ENCODE measurements at places on chromosomes 6 and 20. TPM values are rescaled to one million over a fixed set of nuclear protein-coding genes. Genes with fewer than 3 reads are reported as not detected.

The PLA2G7 gene
- not detected for total RNA-seq

The SLC17A3 gene
- total RNA-seq, result not detected

The BPIFA1 gene
- not detected for total RNA-seq

The IYD gene
- total RNA-seq, result not detected

The OXT gene
- total RNA-seq, result not detected

The FAM83D gene
- 19.0 TPM for total RNA-seq

The PRR18 gene
- total RNA-seq, result not detected

DNA sequence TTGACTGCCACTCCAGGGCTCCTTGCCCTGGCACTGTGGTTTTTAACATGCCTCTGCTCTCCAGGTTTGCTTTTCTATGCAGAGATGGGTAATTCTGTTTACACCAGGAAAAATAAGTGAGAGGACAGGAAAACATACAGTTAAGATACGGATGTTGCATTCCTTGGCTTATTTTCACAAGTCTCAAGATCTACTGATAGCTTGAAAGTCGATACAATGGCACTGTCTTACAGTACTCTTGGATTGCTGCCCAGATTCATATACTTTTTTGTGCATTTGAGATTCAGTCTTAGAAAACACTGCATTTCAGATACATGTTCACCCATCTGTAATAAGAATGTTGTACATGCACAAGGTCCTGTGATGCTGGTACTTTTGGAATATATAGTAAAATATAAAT lies 159.6 kb upstream of the FLRT3 start:
- DNase-seq, result no peak

DNA sequence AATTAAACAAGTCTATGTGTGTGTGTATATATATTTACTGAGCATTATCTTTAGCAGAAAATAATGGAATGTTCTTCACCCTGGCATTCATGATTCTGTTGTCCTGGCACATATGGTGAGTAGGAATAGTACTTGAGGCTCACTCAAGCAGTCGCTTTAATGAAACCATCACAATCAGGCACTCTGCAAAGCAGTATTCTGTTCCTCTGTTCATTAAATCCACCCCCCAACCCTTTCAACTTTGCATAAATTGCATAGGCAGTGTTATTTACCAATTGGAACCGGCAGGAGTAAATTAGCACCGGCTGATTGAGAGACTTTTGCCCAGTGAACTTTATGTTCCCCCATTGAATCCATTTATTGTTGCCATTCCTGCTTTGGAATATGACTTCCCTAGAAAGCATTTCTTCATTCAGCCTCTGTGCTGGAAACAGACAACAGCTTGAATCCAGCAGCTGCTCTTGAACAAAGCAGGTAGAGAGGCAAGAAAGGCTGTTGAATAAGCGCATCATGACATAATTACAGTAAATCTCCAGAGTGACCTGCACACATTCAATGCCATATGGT lies 268.0 kb upstream of the RNF217 start:
- no peak for DNase-seq

DNA sequence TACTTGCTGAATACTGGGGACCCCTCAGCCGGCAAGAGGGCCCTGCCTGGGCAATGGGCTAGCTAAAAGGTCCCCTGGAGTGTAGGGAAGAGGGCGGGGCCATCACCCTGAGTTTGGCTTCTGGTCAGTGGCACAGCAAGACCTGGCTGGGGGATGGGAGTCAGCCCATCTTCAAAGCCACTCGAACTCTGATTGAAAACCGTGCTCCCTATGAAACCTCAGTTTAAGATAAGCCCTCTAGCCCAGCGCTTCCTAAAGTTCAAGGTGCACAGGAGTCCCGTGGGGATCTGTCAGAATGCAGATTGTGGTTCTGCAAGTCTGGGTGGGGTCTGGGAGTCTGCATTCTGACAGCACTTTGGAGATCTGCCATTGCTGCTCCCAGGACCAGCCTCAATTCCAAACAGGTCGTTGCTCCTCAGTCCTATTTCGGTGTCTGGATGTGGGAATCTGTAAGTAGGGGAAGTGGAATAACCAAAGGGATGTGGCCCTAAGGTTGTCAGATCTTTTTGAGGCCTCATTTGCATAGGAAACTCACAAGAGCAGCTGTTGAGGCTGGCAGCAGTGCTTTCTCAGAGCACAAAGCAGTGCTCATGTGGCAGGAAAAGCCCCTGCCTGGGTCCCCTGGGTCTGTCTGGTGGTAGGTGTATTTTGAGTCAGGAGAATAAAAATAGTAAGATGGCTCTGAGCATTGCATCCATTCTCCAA lies 85.3 kb upstream of the SCP2D1 start:
- no peak for DNase-seq

DNA sequence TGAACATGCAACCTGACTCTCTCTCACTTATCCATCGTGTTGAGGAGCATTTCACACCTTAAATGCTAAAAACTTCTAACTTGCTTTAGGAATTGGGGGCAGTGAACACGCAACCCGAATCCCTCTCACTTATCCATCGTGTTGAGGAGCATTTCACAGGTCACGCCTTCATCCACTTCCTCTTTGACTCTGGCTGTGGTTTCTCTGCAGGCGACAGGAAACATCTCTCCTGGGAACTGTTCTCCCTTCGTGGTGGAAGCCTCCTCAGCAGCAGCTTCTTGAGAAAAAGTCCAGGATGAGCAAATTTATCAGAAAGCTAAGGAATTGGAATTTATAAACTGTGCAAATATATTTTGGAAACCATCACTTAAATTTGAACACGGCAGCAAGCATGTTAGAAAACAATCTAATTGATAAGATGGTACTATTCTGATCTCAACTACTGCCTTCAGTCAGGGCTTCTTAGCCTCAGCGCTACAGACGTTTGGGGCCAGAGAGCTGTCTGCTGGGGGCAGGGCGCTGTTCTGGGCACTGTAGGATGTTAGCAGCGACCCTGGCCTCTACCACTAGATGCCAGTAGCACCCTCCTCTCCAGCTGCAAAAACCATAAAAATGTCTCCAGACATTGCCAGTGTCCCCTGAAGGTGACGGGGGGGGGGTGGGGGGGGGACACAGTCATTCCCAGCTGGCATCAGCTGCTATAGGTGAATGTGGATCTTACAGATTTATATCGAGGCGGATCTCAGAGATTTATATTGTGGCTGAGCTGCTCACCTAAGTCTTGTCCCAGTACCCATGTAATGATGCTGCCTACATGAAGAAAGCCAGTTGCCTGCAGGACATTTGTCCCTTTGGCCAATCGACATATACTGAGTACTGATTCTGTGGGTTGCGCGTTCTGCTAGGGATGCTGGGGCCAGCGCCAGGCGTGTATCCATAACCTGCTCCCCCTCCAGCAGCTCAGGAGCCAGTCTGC lies 26.2 kb downstream of the CTCFL start:
- peak; percentile 50 for DNase-seq

GRCh38 chr6:27757307-27757706 lies 154.9 kb downstream of the OR2B2 start:
- DNase-seq, result peak; percentile 56

DNA sequence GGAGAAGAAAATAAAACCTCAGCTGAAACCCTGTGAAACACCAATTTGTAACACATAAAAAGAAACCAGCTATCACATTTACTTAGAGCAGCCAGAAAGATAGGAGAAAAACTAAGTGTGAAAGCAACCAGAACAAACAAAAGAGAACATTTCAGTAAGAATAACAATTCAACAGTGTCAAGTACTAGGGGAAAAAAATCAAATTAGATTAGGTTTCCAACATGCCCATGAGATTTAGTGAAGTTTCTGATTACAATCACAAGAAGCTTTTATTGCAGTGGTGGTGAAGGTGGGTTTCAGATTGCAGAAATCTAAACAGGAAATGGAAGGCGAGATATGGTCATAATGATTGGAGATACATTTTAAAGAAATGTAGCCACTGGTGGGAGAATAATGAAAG lies 22.1 kb upstream of the TRDN start:
- DNase-seq, result no peak

- peak; percentile 83 for DNase-seq
Measured at GRCh38 chr20:37345339-37346235, at the start of gene SRC. Gene SRC (plus strand): TSS chr20:37346140. CDS start chr20:37384154, 38,014 bp downstream.

- DNase-seq, result no peak
Measured at GRCh38 chr6:113276601-113277000, 580.5 kb upstream of the MARCKS start.

DNA sequence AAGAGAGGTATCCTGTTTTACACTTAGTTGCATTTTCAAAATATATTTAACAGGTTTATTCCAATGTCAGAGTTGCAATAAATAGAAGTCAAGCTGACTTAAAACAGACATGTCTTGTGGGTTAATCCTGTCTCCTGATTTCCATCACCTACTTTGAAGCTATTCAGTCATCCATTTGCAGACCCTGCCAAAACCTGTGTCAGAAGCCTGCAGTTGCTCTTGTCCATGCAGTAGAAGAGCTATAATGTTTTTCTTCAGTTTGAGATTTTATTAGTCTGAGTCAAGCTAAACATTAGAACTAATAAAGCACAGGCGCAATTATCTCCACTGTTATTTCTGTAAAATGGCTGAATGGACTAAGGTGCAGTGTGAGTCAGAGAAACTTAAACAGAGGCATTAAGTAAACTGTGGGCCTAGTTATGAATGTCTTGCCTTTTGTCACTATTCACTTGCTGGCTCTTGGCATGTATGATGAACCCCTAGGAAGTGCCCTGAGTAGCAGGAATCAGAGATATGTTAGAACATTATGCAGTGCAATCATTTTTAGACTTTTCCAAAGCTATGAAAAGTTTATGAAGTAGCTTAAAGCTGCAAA lies 11.0 kb upstream of the HDGFL1 start:
- no peak for DNase-seq

GRCh38 chr6:151389618-151390275 lies 1.6 kb downstream of the ZBTB2 start:
- peak; percentile 86 for DNase-seq

- peak; percentile 24 for DNase-seq
Measured at GRCh38 chr6:32668226-32668747, 1.8 kb upstream of the HLA-DQB1 start.

- no peak for DNase-seq
Measured at GRCh38 chr6:5345324-5345723, 84.0 kb downstream of the FARS2 start.

GRCh38 chr20:38629979-38630378 lies 28.4 kb downstream of the ARHGAP40 start:
- DNase-seq, result no peak

DNA sequence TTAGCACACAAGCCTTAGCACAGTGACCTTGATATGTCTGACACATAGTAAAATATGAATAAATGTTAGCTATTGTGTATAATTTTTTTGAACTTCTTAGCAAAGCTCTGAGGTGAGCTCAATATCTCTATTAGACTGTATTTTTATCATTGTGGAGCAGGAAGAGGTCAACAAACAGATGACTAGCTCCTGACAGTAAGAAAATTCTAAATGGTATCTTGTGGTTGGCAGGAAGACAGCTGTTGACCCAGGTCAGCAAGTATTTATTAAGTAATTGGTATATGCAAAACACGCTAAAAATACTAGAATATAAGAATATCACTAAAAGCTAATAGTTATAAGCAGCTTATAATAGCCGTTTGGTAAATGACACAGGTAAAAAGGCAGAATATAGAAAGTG lies 77.5 kb upstream of the MARCKS start:
- no peak for DNase-seq

- no peak for DNase-seq
Measured at GRCh38 chr6:151029970-151030369, 164.5 kb downstream of the MTHFD1L start.

- no peak for DNase-seq
Measured at GRCh38 chr6:130893766-130894165, 66.6 kb downstream of the SMLR1 start.

GRCh38 chr6:127343809-127344659 lies 625 bp upstream of the ECHDC1 start:
- peak; percentile 63 for DNase-seq

DNA sequence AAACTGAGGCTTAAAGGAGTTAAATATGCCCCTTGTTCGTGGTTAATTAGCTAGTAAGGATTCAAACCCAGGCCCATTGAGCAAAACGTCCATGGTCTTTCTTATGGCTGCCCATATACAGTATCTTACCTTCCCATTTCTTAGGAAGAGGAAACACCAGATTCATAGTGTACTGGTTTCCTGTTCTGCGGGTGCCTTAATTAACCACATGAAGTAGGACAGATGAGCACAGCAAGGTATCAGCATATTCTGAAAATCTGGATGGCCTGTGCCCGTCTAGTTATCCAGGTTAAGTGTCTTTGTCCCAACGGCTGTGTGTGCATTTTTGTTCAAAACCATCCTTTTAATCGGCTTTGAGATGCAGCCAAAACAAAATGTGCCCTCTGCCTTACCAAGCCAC lies 93.4 kb upstream of the TRAF3IP2 start:
- no peak for DNase-seq

GRCh38 chr6:51339728-51340127 lies 521.1 kb downstream of the TFAP2B start:
- DNase-seq, result no peak

- DNase-seq, result no peak
Measured at GRCh38 chr20:48308232-48308781, 519.5 kb downstream of the PREX1 start.

DNA sequence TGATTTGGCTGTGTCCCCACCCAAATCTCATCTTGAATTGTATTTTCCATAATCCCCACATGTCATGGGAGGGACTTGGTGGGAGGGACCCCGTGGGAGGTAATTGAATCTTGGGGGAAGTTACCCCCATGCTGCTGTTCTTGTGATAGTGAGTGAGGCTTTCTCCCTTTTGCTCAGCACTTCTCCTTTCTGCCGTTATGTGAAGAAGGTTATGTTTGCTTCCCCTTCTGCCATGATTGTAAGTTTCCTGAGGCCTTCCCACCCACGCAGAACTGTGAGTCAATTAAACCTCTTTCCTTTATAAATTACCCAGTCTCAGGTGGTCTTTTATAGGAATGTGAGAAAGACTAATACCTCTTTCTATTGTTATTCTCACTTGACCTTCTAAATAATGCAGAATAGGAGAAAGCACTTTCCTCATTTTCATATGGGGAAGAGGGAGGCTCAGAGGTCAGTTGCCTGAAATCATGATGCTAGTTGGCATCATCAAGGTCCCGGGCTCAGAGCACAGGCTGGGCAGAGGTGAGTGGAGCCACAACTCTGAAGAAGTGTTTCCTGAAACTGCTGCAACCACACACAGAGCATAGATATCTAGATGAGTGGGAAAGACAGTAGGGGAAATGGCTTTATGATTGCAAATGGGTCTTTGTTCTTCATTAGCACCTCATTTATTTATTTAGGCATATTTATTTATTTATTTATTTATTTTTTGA lies 191.0 kb downstream of the QKI start:
- DNase-seq, result no peak

Measured in GM23248 (cell line).